Epithelial cell of proximal tubule (primary cell): ENCODE measurements at places on chromosomes 1 and 21. TPM values are rescaled to one million over a fixed set of nuclear protein-coding genes. Genes with fewer than 3 reads are reported as not detected.

Gene GJC2
- 0.14 and 0.69 TPM in 2 replicates for total RNA-seq

Gene OR10Z1
- total RNA-seq = not detected in 2 replicates

Gene RAB13
- total RNA-seq = 30.5 and 41.9 TPM in 2 replicates

Gene MIXL1
- total RNA-seq = 0.51 TPM in 1 of 2 replicates, not detected in the other

Gene APOBEC4
- not detected in 2 replicates for total RNA-seq

Gene GIPC2
- 1.4 and 1.5 TPM in 2 replicates for total RNA-seq

Gene S100A2
- total RNA-seq = 24.8 and 25.6 TPM in 2 replicates

Gene CD164L2
- not detected in 2 replicates for total RNA-seq

Gene SERTAD4
- 8.7 and 12.7 TPM in 2 replicates for total RNA-seq

Gene SH2D2A
- total RNA-seq = 2.0 and 3.5 TPM in 2 replicates

Gene IL19
- not detected in 2 replicates for total RNA-seq

Gene CNR2
- total RNA-seq = not detected in 2 replicates

Gene AMY1C
- not detected in 2 replicates for total RNA-seq

Gene KIF21B
- total RNA-seq = 12.0 and 13.3 TPM in 2 replicates

Gene SLC5A9
- not detected in 2 replicates for total RNA-seq

Gene PCAT6
- 0.17 TPM in 1 of 2 replicates, not detected in the other for total RNA-seq

Gene RASSF5
- 3.5 and 4.7 TPM in 2 replicates for total RNA-seq

Gene OR1C1
- total RNA-seq = not detected in 2 replicates

Gene SCYL3
- total RNA-seq = 4.2 and 4.9 TPM in 2 replicates

Gene BMP8B
- 0.58 and 1.9 TPM in 2 replicates for total RNA-seq

Gene DRAXIN
- under 0.01 and 0.12 TPM in 2 replicates for total RNA-seq

Gene REN
- total RNA-seq = 0.12 TPM in 1 of 2 replicates, not detected in the other

Gene DIO1
- not detected in 2 replicates for total RNA-seq

Gene FGR
- not detected in 2 replicates for total RNA-seq

Gene FCRL1
- not detected in 2 replicates for total RNA-seq

Gene TFF3
- total RNA-seq = 0.29 and 1.0 TPM in 2 replicates

Gene PCP4L1
- total RNA-seq = 0.35 TPM in 1 of 2 replicates, not detected in the other

Gene CHI3L1
- total RNA-seq = 0.86 TPM in 1 of 2 replicates, not detected in the other

Gene RAP1GAP
- total RNA-seq = 0.94 and 2.4 TPM in 2 replicates

Gene ZC3H12A
- total RNA-seq = 16.0 and 16.7 TPM in 2 replicates

Gene LCE3E
- not detected in 2 replicates for total RNA-seq

Gene PIGR
- total RNA-seq = 0.06 TPM in 1 of 2 replicates, not detected in the other

Gene PDC
- not detected in 2 replicates for total RNA-seq

Gene GBP5
- not detected in 2 replicates for total RNA-seq

Gene CYP4B1
- total RNA-seq = not detected in 2 replicates

Gene CBR1
- total RNA-seq = 118 and 128 TPM in 2 replicates

Gene ELF3
- 70.2 and 265 TPM in 2 replicates for total RNA-seq

Gene CENPF
- 67.0 and 80.5 TPM in 2 replicates for total RNA-seq

Gene OR2G6
- not detected in 2 replicates for total RNA-seq

Gene MX2
- 0.07 and 0.12 TPM in 2 replicates for total RNA-seq

Gene CATSPERE
- under 0.01 and 0.07 TPM in 2 replicates for total RNA-seq

Gene CELA2B
- not detected in 2 replicates for total RNA-seq

Gene CD244
- not detected in 2 replicates for total RNA-seq

Gene DYNLT4
- 0.29 TPM in 1 of 2 replicates, not detected in the other for total RNA-seq

Gene SLAMF8
- not detected in 2 replicates for total RNA-seq

Gene SLC25A34
- total RNA-seq = 0.07 and 0.75 TPM in 2 replicates

Gene EXTL2
- 4.7 and 7.5 TPM in 2 replicates for total RNA-seq

Gene KCNT2
- total RNA-seq = 0.80 and 1.7 TPM in 2 replicates

Gene ATP1A4
- not detected in 2 replicates for total RNA-seq

Gene ZBTB40
- total RNA-seq = 6.9 and 9.8 TPM in 2 replicates

Gene CFHR2
- not detected in 2 replicates for total RNA-seq

Gene OR2L13
- not detected in 2 replicates for total RNA-seq

Gene PGBD5
- total RNA-seq = 12.9 and 18.0 TPM in 2 replicates

Gene CFHR5
- total RNA-seq = not detected in 2 replicates

Gene LCE1D
- total RNA-seq = not detected in 2 replicates
